Caudate nucleus (tissue), 63 donors: ENCODE measurements at places on chromosomes 11 and 22.

- peak; percentile 81 for DNase-seq
These were observed 200.6 kb downstream of the NAV2 start for GRCh38 chr11:19912958-19913892.

- no peak for DNase-seq
These were observed 102.7 kb upstream of the PARVA start for GRCh38 chr11:12274558-12275197.

DNA sequence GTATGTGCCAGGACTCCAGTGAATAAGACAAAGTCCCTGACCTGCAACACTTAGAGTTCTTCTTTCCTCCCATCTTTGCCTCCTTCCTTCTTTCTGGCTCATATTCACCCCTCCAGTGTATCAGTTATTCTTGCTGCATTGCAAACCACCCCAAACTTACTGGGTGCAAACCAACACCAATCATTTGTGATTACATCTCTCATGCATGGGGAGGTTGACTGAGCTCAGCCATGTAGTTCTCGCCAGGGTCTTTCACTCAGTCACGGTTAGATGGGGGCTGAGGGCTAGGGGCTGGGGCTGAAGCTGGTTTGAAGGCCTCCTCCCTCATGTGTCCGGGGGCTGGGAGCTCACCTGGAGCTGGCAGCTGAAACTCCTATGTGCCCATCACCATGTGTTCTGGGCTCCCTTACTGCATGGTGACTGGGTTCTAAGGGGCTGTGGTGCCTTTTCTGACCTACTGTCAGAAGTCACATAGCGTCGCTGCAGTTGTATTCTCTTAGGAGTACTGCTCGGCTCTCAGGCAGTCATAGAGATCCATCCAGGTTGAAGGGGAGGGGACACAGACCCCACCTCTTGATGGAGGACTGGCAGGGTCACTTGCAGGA is 35.0 kb upstream of the CACNG2 start:
- DNase-seq: no peak

DNA sequence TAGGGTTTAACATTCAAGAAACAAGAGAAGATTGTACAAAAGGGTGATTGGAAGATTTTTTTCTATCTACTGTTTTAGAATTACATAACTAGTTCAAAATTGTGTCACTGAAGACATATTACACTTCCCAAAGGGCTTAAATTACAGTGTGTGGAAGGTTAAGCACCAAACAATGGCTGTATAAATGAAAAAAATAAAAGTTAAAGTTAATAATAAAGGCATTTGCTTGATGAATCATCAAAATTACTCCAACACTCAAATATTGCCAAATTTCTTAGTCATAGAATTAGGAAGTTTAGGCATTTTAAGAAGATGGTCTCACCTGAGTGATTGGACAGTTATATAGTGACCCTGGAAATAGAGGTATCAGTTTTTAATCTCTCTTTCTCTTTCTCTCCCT is 227.6 kb upstream of the CARD18 start:
- DNase-seq: no peak

DNA sequence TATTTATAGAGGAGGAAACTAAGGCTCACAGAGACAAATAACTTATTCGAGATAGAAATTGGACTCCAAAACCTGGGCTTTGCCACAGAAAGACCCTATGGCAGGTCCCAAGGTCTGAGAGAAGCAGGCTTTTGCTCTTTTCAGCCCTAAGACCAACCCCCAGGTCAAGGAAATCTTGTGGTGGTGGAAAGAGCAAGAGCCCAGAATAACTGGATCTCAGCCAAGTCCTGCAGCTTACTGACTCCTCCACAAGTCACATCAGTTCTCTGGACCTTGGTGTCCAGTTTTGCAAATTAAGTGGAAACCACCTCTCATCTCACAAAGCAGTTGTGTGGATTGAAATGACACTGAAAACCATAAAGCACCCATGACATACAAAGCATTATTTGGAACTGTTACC is 122.2 kb downstream of the C11orf58 start:
- DNase-seq: no peak

DNA sequence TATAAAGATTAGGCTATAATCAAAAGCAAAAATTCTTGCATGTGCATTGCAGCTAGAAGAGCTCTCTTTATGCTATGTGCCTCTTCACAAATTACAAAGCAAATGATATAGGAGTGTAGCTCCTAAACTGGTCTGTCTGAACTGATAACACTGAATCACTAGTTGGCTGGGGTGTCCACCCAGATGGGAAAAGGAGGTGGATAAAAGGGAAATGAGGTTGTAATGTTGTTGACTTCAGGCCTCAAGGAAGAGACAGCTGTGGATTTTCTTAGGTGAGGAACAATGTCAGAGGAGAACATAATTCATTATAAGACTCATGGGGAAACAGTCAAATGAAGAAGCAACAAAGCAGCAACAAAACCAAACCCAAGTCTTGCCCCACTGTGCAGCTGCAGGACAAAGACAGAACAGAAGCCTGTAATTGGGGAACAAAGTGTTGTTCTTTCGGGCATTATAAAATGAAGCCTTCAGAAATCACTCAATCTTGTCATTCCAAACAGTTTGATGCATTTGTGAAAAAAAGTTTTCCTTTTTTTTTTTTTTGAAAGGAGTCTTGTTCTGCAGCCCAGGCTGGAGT is 130.1 kb upstream of the DDI1 start:
- DNase-seq: no peak

DNA sequence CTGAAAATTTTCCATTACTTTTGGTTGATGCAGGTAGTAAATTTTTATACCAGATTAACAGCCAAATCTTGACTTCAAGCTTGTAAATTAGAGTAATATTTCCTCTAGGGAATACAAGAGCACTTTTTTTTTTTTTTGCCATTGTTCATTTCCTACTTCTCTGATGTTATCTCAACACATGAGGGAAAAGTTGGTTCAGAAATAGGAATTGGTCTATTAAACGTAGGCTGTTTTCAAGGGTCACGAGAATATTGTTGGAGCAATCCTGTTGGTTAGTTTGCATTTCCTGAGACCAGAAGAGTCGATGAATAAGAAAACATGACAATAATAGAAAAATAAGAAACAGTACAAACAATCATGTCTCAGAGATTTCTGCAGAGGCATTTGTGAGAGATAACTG is 453.9 kb upstream of the CCDC179 start:
- no peak for DNase-seq

GRCh38 chr11:47067401-47067800 is 109.3 kb downstream of the ARFGAP2 start:
- DNase-seq: no peak

- no peak for DNase-seq
These were observed 1.6 kb downstream of the SPTBN2 start for GRCh38 chr11:66727282-66728037.

GRCh38 chr11:76768088-76768908 is 14.9 kb upstream of the TSKU start:
- DNase-seq: no peak

DNA sequence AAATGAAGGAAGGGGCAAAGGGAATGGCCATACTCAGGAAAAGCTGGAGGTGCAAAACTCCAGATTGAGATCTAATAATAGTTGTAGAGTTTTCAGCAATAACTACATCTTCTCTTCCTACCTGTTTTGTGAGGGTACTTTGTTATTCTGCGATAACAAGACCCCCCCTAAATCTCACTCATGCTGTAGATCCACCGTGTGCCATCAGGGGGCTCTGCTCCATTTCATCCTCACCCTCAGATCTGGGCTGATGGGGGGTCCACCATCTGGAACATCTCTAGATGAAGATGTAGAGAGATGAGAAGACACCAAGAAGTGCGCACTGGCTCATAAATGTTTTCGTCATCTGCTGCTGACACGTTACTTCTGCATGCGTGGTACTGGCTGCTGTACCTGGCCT is 135.9 kb upstream of the KIRREL3 start:
- DNase-seq: no peak

DNA sequence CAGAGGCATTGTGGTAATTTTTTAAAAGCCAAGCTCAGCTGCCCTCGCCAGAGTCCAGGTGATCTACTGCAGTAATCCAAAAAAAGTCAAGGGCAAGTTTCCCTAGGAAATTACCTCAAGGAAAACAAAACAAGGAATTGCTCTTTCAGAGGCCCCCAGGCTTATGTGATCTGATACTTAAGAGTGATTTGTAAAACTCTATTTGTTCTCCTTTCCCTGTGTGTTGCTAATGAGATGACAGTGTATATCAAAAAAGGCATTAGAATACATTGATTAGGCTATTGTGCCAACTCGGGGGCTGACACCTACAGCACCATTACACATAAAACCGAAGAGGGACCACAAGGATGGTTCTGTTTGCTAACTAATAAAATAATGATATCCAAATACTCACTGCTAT is 44.5 kb upstream of the CHRM4 start:
- no peak for DNase-seq

GRCh38 chr22:49704345-49705215 is 123.1 kb downstream of the BRD1 start:
- DNase-seq: no peak

DNA sequence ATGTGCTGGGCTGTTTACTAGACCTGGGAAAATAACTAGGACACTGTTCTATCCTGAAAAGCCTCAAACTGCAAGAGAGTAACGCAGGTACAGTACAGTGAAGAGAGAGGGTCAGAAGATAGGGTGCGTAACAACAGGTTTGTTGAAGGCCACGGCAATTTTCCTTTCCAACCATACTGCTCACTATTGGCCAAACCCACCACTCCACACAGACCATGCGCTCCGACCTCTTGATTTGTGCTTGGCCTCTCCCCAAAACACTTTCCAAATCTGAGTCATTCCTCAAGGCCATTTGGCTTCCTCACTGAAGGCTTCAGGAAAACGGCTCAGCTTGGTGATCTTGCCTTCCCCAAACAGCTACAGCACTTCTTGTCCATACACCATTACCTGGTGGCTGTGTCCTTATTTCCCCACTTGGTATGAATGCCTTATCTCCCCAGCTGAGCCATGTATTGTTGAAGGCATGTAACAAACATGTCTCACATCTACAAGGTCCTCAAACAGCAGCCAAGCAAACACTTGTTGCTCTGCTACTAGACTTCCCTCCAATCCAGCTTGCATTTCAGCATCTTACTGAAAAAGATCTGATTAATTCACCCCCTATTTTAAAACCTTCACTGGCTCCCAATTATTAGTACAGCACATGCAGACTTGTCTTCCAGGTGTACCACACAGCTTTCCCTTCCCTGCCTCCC is 40.9 kb downstream of the TCF20 start:
- DNase-seq: no peak

GRCh38 chr11:89625171-89625570 is 84.9 kb upstream of the TRIM77 start:
- no peak for DNase-seq

DNA sequence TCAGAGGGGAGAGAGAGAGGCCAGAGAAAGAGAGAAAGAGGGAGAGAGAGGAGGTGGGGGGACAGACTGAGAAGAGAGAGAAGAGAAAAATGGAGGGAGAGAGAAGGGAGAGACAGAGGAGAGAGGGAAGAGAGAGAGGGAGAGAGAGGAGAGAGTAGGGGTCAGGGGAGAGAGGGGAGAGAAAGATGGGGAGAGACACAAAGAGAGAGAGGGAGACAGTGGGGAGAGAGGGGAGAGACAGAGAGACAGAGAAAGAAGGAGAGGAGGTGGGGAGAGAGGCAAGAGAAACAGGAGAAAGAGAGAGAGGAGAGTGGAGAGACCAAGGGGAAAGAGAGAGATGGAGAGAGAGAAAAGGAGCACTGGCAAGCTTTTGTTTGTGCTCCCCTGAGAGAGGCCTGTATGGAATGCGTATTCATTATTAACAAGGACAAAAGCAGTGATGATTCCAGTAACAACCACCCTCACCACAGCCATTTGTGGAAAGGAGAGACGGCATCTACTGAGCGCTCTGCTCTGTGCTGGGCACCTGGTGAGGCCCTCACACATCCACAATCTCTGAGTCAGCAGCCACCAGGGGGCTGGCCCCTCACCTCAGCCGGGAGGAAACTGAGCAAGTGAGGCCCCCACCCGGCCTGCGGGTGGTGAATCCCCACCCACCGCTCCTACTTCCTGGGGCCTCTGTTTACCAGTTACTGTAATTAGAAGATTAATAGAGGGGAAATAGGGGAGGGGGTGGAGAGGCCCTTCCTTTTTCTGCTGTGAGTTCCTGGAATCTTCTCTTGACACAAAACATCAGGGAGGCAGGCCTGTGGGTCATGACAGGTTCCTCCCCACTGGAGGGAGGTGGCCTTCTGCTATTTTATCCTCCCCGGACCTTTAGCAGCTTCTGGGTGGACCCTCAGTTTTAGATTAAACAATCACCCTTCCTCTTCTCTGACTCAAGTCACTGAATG is 14.6 kb upstream of the MIAT start:
- DNase-seq: no peak

DNA sequence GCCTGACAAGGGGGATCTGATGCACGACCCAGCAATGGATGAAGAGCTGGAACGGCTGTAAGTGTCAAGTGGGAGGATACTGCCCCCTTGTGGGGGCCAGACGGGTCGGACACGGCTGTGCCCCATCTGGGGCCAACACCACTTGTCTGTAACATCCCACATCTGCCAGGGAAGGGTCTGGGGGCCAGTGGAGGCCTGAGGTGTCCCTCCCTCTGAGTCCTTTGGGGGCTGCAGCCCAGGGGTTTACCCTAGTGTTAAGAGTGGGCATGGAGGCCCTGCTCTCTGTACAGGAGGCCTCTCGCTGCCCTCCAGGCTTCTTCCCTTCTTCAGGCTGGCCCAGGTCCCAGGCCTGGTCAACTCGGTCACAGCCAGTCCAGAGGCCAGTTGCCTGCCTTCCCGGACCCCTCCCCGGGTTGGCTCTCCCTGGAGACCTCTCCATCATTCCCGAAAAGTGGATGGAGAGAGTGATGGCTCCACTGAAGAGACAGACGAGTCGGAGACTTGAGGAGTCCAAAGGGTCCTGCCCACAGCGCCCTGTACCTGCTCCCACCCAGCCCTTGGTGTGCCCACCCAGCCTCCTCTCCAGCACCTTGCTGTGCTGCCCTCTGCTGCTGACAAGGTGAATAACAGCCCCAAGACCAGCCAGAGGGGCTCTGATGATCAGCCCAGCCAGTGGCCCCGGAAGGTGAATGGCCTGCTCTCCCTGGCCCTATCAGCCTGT is 15.4 kb downstream of the ARFGAP2 start:
- peak; percentile 36 for DNase-seq

DNA sequence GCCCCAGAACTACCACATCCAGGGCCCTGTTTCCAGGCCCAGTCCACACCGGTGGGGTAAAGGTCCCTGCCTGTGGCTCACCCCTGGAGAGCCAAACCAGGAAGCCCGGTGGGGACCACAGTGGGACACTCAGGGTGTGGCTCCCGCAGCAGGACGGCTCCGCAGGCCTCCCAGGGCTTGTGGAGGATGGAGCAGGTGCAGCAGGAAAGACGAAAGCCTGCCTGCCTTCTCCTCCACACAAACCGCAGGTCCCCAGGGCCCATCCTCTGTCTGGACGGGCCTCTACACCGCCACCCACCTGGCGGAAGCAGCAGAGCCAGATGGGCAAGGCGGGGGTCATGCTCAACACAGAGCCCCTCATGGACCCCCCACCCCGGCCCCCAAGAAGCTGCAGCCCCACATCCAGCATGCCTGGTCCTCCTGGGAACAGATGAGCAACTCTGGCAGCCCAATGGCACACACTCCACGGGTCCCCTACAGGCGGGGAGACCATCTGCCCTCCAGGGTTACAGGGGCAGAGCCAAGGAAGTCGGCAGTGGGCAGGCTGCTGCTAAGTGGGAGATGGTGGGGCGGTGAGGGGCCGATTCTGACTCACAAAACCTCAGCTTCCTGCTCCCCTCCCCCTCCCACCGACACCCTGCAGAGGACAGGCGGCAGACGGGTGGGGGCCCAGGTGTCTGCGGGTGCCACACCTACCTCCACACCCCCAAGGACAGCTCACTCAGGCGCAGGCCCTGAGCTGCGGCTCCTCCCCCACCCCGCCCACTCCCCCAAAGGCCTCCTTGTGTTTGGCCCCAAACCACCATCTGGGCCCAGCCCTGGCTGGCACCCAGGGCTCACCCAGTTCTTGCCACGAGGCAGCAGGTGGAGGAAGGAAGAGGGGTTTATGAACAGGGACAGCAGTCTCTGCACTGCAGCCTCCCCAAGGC is 5.2 kb downstream of the SBF1 start:
- DNase-seq: no peak
